ENCODE measurements at places on chromosomes 2 and 18.

GRCh38 chr2:202909394-202910192 lies 1.9 kb downstream of the WDR12 start:
- no peak for DNase-seq

DNA sequence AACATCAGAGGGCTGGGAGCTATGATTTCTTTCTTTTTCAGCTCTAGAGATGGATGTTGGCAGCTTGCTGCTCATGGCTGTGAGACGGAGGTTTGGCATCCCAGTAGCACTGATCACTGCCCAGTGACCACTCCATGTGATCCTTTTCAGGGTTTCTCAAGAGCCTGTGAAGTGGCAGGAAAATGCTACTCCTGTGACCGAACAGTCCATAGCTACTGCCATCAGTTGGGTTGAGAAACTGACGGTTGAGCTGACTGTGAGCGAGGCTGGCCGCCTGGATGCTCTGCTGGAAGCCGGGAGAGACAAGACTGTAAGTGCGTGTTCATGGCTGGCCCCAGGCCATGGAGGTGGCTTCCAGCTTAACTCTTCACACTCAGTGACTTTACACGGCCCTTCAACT lies 34.2 kb downstream of the VWA3B start:
- DNase-seq: no peak

DNA sequence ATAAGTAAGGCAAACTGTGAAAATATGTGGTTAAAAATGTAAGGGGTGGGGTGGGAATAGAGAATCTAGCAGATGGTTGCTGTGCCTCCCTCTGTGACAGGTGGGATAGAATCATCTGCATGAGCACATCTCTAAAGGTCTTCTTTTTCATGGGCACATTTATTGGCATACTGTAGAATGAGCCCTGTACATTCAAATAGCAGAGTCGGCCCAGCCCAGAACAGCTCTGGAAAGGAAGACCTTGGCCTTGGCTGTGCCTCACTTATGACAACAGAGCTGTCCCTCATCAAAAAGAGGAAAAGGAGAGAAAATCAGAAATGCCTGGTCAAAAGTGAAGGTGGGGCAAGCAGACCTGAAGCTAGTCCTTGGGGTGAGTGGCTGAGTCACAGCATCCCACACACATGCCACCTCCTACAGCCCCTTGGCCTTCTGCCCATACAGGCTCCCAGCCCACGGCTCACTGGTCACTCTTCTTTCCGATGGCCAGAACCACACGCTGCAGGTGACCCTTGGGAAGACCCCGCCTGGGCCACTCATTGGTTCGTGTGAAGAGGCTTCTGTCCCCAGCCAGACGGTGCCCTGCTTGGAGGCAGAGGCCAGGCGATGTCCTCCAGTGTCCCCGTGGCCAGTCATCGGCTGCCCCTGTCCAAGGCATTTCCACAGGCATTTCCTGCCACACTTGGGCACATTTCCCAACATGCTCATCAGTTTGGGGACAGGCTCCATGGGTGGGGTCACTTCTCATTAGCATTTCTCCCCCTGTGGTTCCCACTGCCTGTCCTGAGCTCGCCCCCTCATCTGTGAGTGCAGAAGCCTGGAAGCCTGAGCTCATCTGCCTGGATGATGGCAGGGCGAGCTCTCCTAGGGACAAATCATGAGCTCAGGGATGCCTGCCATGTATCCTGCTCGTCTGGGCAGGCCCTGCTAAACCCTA lies 113.6 kb downstream of the MCFD2 start:
- no peak for DNase-seq

- DNase-seq: peak; percentile 56
These were observed 232.2 kb downstream of the IKZF2 start for GRCh38 chr2:212919238-212919637.

- no peak for DNase-seq
These were observed 269.4 kb upstream of the CHAC2 start for GRCh38 chr2:53498210-53498609.
